Right lobe of liver (tissue), 6 donors: ENCODE measurements at places on chromosomes 1 and 21. TPM values are rescaled to one million over a fixed set of nuclear protein-coding genes. Genes with fewer than 3 reads are reported as not detected.

- no peak overlapping the region for H3K27ac ChIP-seq
- no peaks in the 10 kb centered on the region for H3K4me1 ChIP-seq
- no peaks in the 10 kb centered on the region for H3K27me3 ChIP-seq
- H3K4me3 ChIP-seq, result no peak overlapping the region
Observed at GRCh38 chr1:4678066-4678717, 23.8 kb downstream of the AJAP1 start.

GRCh38 chr21:21000591-21001175, 2.5 kb downstream of the NCAM2 start:
- no peak for DNase-seq
- H3K27me3 ChIP-seq, result peaks cover 4% of the 10 kb centered on the region
- H3K4me3 ChIP-seq, result no peak overlapping the region

The DOP1B gene
- total RNA-seq, result 16.8 TPM

The PRAMEF10 gene
- total RNA-seq, result not detected
